ENCODE measurements at places on chromosomes 2 and 18. TPM values are rescaled to one million over a fixed set of nuclear protein-coding genes. Genes with fewer than 3 reads are reported as not detected.

DNA sequence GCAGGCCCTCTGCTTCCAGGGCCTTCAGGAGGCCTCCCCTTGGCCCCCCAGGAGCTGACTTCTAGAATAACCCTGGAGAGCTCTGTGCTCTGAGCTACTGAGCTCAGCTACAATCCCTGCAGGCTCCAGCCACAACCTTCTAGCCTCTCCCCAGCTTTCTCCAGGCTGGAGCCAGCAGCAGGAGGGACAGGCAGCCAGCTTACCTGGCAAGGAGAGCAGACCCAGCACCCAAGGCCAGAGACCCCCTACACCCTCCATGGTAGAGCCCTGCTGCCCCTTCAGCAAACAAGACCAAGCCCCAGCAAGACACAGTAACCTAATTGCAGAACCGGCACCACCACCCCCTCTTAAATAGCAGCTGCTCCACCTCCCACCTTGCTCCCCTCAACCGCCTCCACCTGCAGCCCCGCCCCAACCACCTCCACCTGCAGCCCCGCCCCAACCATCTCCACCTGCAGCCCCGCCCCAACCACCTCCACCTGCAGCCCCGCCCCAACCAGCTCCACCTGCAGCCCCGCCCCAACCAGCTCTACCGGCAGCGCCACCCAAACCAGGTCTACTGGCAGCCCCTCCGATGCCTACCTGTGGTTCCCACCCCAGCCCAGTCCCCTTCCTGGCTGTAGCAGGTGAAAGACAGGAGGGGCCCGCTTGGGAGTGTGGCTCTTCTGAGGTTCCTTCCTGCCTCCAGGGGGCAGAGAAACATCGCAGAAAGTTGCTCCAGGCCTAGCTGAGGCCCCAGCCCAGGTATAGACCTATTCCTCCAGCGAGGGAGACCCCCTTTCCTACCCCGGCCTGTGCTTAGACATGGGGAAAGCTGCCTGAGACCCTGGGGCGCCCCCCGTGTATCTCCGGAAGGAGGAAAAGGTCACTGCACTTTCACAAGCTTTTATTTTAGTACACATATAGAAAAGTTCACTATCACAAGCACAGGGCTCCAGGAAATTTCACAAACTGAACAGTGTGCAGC lies at the start of gene ASTL:
ASTL (minus strand) TSS at position 324 of the 967 bp plus-strand sequence; CDS start at position 258, 66 bp downstream.
- H3K4me1 ChIP-seq, result no peaks in the 10 kb centered on the region
- H3K36me3 ChIP-seq, result no peaks in the 10 kb centered on the region
- no peaks in the 10 kb centered on the region for H3K27me3 ChIP-seq
- no peak for DNase-seq
- no peak within 1 kb of the TSS for H3K27ac ChIP-seq

- no peak for DNase-seq
- no peak overlapping the region for H3K4me3 ChIP-seq
- H3K4me1 ChIP-seq, result no peaks in the 10 kb centered on the region
- H3K27ac ChIP-seq, result no peak overlapping the region
Observed at GRCh38 chr2:46802665-46803546, 112.7 kb downstream of the MCFD2 start.

Gene NMUR1
- 0.11 TPM for total RNA-seq

Gene MARCO
- total RNA-seq, result 26.2 TPM

Gene LRP1B
- 0.15 TPM for total RNA-seq
